Left ventricle myocardium superior (tissue), 1 donor: ENCODE measurements at places on chromosomes 12 and 14. TPM values are rescaled to one million over a fixed set of nuclear protein-coding genes. Genes with fewer than 3 reads are reported as not detected.

- DNase-seq: no peak
Measured at GRCh38 chr14:89564989-89565388, 148.0 kb upstream of the FOXN3 start.

DNA sequence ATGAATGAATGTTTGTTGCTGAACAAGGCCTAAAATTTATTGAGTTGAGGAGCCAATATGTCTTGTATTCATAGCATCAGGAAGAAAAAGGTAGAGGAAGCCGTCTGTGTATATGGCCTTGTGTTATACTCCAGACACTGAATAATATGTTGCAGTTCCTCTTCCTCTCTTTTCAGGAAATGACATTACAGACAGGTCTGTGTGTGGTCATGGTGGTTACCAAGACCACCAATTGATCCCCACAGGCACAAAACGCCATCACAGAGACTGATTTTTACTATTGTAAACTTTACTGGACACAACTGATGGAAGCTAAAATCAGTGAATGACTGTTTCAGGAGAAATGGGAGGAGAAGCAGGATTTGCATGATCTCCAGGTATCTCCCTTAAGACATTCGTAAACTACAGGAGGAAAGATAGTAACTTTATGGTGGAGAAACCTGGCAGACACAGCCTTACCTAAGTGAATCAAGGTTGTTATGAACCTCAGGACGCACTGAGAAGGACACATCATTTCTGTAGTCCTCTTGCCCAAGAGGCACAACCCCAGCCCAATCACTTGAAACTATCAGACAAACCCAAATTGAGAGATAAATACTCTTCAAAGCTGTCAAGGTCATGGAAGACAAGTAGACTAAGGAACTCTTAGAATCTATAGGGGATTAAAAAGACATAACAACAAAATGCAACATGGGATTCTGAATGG lies 334.1 kb upstream of the RGS6 start:
- no peak for DNase-seq

MORN3 gene
- total RNA-seq: not detected

AQP2 gene
- total RNA-seq: not detected

SLC7A8 gene
- 6.4 TPM for total RNA-seq
